Effector memory CD8-positive, alpha-beta T cell (primary cell): ENCODE measurements at places on chromosomes 1 and 21.

DNA sequence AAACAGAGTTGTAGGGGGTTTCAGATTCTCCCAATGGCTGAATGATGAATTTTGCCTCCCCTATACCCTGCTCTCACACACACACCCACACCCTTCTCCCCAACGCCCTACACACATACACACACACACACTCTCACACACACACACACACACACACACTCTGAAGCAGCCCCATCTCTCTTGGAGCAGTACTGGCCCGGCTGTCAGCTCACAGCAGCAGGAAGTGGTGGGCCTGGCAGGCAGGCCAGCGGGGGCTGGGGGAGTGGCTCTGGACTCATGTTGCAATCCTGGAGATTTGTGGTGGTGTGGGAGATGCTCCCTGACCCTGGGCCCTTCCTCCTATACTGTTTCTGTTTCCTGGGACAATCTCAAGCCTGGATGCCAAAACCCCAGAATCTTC, 2.2 kb downstream of the IKBKE start:
- peaks cover 32% of the 10 kb centered on the region for H3K36me3 ChIP-seq
- peaks cover 62% of the 10 kb centered on the region for H3K4me1 ChIP-seq
- no peaks in the 10 kb centered on the region for H3K27me3 ChIP-seq
- DNase-seq, result no peak
- H3K4me3 ChIP-seq, result peak overlapping the region; percentile 91

DNA sequence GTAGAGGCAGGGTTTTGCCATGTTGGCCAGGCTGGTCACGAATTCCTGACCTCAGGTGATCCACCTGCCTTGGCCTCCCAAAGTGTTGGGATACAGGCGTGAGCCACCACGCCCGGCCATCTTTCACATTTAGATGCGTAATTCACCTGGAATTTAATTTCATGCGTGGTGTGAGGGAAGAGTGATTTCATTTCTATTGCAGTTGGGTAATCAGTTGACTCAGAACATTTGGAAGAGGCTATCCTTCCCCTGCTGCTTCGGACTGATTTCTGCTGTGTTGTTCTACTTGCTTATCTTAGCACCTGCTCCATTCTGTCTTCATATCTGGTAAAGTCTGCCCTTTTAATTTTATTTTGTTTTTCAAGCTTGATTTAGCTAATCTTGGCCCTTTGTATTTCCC, 19.1 kb downstream of the DIP2A start:
- peaks cover 39% of the 10 kb centered on the region for H3K4me1 ChIP-seq
- H3K36me3 ChIP-seq, result peaks cover 22% of the 10 kb centered on the region

DNA sequence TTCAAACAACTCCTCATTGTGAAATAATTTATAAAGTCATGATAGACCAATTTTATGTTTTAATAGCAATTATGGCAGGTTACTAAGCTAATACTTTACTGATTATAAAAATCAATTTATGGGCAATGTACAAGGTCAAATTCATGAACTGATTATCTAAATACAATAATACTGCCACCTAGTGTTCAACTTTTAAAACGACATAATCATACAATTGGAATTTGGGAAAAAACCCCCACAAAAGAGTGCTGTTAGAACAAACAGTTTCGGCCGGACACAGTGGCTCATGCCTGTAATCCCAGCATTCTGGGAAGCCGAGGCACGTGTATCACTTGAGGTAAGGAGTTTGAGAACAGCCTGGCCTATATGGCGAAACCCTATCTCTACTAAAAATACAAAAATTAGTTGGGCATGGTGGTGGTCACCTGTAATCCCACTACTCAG, 14.0 kb downstream of the GTF2B start:
- H3K4me3 ChIP-seq, result no peak overlapping the region
- H3K27ac ChIP-seq, result peak overlapping the region; percentile 74
- H3K27me3 ChIP-seq, result no peaks in the 10 kb centered on the region
- H3K36me3 ChIP-seq, result peaks cover 64% of the 10 kb centered on the region

DNA sequence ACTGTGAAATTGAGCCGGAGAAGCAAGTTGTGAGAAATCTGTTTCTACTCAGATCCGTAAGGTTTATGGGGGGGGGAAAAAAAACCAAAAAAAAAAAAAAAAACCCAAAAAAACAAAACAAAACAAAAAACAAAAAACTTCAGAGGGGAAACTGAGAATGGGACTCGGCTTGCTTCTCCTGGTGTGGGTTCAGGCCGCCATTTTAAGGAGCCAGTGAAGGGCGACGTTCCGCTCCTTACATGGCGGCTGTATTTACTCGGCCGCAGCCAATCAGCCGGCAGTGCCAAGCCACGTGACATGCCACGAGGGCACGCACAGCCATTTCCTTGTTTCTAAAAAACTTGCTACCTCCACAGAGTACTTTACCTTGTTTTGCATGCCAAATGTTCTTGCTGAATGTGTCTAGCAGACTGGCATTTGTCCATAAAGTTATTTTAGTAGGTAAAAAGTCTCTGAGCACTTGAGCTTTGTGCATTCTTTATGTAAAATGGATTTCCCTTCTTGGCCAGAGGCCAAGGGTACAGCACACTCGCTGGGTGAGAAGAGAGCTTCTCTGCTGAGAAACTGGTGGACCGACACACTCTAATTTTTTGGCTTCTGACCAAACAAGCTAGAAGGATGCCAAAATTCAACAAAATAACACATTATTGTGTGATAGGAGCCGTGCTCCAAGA, 101.8 kb downstream of the NFIA start:
- no peaks in the 10 kb centered on the region for H3K36me3 ChIP-seq
- H3K27ac ChIP-seq, result no peak overlapping the region
- no peaks in the 10 kb centered on the region for H3K4me1 ChIP-seq

GRCh38 chr1:9126511-9126910, 2.4 kb downstream of the GPR157 start:
- H3K4me3 ChIP-seq, result no peak overlapping the region
- peaks cover 6% of the 10 kb centered on the region for H3K36me3 ChIP-seq
- H3K27me3 ChIP-seq, result no peaks in the 10 kb centered on the region
- no peak overlapping the region for H3K27ac ChIP-seq
- H3K4me1 ChIP-seq, result peaks cover 20% of the 10 kb centered on the region

- H3K27me3 ChIP-seq, result no peaks in the 10 kb centered on the region
- H3K36me3 ChIP-seq, result peaks cover 6% of the 10 kb centered on the region
- no peak overlapping the region for H3K27ac ChIP-seq
- DNase-seq, result no peak
- no peak overlapping the region for H3K4me3 ChIP-seq
- peaks cover 20% of the 10 kb centered on the region for H3K4me1 ChIP-seq
These were observed 37.2 kb upstream of the PPP2R5A start for GRCh38 chr1:212247988-212248387.

DNA sequence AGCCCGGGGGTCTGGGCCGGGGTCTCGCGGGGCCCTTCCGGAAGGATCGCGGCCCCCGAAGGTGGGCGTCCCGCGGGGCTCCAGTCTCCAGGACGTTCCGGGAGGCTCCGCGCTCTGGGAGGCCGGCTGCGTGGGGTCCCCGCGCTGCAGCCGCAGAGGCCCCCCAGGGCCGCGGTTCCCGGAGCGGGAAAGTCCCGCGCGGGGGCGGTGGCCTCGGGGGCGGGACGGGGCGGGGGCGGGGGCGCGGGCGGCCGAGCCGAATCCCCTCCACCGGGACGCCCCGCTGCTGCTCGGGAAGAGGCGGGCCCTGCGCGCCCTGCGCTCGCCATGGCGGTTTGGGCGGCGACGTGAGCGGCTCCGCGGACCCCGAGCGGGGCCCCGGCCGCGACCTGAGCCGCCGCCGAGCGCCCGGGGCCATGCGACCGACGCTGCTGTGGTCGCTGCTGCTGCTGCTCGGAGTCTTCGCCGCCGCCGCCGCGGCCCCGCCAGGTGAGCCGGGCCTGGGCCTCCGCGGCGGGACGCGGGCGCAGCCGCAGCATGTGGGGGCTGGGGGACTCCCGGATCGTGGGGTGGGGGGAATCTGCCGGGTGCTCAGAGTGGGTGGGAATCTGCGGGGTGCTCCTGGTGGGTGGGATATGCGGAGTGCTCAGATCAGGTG, at the start of gene IFNGR2:
TSS of gene IFNGR2 (plus strand) at position 286 of the 658 bp plus-strand sequence. CDS start at position 417, 131 bp downstream.
- peaks cover 9% of the 10 kb centered on the region for H3K36me3 ChIP-seq
- peaks cover 8% of the 10 kb centered on the region for H3K4me1 ChIP-seq
- H3K4me3 ChIP-seq, result peak within 1 kb of the TSS; percentile 73
- DNase-seq, result peak; percentile 21
- H3K27ac ChIP-seq, result no peak within 1 kb of the TSS
- peaks cover 33% of the 10 kb centered on the region for H3K27me3 ChIP-seq

DNA sequence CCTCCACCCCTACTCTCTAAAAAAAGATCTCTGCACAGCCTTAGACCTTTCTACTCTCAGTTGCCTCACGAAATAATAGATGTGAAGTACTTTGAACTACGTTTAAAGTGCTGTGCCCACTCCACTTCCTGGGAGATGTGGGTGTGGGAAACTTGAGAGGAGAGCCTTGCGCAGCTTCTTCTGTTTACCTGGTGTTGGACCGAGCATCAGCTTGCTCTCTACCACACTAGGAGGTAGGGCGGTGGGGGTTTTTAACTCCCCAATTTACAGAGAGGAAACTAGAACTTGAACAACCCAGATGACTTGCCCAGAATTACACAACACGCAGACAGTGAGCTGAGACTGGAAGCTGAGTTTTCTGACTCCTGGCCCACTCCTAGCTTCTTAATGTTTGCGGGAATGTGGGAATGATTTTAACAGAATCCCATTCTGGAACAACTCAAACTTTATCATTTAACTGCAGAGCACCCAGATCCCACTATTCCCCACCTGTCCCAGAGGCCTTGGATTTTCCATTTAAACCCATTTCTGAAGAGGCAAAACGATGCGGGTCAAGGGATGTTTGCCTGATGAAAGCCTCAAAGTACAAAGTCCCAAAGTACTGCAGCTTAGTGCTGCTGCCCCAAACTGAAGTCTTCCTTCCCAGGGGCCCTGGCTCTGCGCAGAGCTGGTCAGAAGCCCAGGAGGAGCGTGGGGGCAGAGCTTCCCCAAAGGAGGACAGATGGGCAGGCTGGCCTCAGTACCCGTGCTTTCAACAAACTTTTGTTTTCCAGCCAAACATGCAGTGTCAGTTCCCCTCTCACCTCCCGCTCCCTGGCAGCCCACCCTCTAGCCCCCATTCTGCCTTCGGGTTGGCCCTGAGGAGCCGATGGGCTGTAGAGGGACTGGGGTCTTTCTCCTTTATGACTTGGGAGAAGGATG, 19.0 kb downstream of the BTG2 start:
- H3K4me3 ChIP-seq, result peak overlapping the region; percentile 79
- H3K4me1 ChIP-seq, result peaks cover 74% of the 10 kb centered on the region
- H3K27me3 ChIP-seq, result no peaks in the 10 kb centered on the region
- H3K27ac ChIP-seq, result peak overlapping the region; percentile 96
- peaks cover 22% of the 10 kb centered on the region for H3K36me3 ChIP-seq

- H3K4me1 ChIP-seq, result no peaks in the 10 kb centered on the region
- H3K27me3 ChIP-seq, result no peaks in the 10 kb centered on the region
- H3K27ac ChIP-seq, result no peak overlapping the region
These were observed 336.2 kb upstream of the SGIP1 start for GRCh38 chr1:66197785-66198184.

GRCh38 chr1:1332031-1332755, 1.1 kb downstream of the TAS1R3 start:
- peaks cover 17% of the 10 kb centered on the region for H3K36me3 ChIP-seq
- no peak overlapping the region for H3K27ac ChIP-seq
- no peaks in the 10 kb centered on the region for H3K27me3 ChIP-seq

- H3K27me3 ChIP-seq, result peaks cover 42% of the 10 kb centered on the region
- no peak overlapping the region for H3K27ac ChIP-seq
- H3K36me3 ChIP-seq, result no peaks in the 10 kb centered on the region
- H3K4me3 ChIP-seq, result no peak overlapping the region
- H3K4me1 ChIP-seq, result no peaks in the 10 kb centered on the region
- no peak for DNase-seq
These were observed 150.9 kb upstream of the VAMP3 start for GRCh38 chr1:7620196-7620595.

DNA sequence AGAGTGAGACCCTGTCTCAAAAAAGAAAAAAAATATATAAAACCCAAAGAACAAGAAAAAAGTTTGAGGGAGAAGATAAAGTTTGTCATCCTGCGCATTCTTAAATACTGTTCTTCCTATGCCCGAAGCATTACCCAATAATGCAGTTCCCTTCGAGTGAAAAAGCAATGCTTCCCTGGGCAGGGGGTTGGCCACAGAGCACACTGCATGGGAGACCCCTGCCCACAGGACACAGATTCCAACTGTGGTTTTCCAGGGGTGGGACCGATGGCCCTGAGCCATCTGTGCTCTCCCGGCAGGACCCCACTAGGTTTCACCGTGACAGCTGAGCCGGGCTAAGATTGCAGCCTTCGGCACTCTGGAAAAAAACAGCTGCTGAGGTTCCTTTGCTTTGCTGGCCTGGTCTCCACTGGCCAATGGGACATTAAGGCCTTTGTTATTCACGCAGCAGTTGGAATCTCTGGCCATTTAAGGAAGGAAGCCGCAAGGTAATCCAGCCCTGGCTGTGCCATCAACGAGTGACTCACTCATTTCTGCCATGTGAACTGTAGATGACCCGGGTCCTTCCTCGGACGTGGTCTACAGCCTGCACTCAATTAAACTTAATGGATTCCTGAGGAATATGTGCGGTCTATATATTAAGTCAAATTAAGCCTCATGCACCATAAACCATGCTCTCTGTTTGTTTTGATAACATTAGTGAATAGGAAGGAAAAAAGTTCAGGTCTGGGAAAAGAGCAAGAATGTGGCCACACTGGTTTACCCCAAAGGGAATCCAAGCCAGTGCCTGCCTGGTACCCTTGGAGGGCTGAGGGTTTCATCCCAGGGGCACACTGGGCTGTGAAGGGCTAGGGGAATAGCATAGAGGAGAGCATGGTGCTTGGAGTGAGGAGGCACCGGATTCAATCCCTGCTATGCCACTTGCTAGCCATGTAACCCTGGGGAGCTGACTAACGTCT, 163.2 kb downstream of the ZBTB18 start:
- H3K4me1 ChIP-seq, result no peaks in the 10 kb centered on the region
- H3K36me3 ChIP-seq, result no peaks in the 10 kb centered on the region
- peaks cover 30% of the 10 kb centered on the region for H3K27me3 ChIP-seq
- no peak overlapping the region for H3K27ac ChIP-seq
- DNase-seq, result no peak
- no peak overlapping the region for H3K4me3 ChIP-seq

DNA sequence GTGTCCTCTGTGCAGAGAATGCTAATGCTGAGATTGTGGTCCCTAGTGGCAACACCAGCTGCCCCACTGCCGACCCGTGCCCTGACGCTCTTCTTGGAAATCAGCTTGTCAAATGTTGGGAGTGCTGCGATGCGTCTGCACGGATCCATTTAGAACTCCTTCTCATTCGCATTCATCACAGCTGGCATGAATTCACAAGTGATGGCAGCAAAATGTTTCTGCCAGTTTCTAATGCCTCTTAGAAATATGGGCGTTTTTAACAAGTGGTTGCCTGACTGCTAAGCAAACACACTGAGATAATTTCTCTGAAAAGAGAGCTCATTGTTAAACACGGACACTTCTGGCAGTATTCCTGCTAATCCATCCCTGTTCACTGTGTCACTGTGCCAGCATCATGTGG, 131.9 kb upstream of the KCNJ6 start:
- peaks cover 4% of the 10 kb centered on the region for H3K36me3 ChIP-seq
- no peaks in the 10 kb centered on the region for H3K4me1 ChIP-seq
- H3K27ac ChIP-seq, result no peak overlapping the region

- H3K4me1 ChIP-seq, result no peaks in the 10 kb centered on the region
- H3K36me3 ChIP-seq, result peaks cover 4% of the 10 kb centered on the region
- H3K27me3 ChIP-seq, result no peaks in the 10 kb centered on the region
- H3K4me3 ChIP-seq, result no peak overlapping the region
These were observed 132.6 kb downstream of the NTPCR start for GRCh38 chr1:233082778-233083550.
